ENCODE measurements at places on chromosomes 11 and 22.
A peak's percentile ranks its signal among the peaks of the same experiment; 100 is the strongest.

GRCh38 chr11:74278721-74279161 is 32.7 kb downstream of the P4HA3 start:
- DNase-seq: no peak

DNA sequence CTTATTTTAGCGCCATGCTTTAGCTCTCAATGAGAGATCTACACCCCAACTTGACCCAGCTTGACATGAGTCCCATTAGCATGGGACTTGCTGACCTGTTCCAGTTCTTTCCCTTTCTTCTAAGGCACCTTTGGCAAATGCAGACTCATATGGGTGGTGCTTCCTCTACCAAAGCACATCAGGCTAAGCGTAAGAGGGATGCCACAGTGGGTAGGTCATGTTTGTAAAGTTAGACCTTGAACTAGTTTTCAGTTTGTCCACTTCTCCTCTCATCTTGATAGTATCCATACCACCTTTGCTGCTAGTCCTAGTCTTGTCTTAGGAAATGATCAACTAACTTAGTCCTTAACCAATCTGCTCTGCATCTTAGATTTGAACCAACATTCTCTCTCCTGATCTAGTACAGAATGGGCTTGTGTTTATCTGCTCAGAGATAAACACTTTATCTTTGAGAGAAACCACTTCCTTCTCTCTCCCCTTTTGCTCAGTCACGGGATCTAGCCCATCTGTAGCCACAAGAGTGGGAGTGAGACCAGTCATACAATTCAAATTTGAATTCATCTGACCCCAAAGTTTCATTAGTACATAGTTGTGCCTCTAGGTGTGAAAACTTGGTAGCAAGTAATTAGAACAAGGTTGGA is 72.1 kb upstream of the CD44 start:
- peak; percentile 25 for DNase-seq

- no peak for DNase-seq
Measured at GRCh38 chr22:36577019-36577418, 48.1 kb upstream of the EIF3D start.

GRCh38 chr11:64814712-64815187 is 4.4 kb upstream of the MEN1 start:
- DNase-seq: no peak

- DNase-seq: no peak
Measured at GRCh38 chr11:68998390-68998911, 14.6 kb downstream of the MRGPRF start.

- DNase-seq: no peak
Measured at GRCh38 chr11:61532134-61533038, 23.8 kb downstream of the LRRC10B start.

- no peak for DNase-seq
Measured at GRCh38 chr22:27241430-27242321, 559.9 kb downstream of the MN1 start.

GRCh38 chr22:45578524-45579147 is 76.0 kb downstream of the FBLN1 start:
- no peak for DNase-seq

- no peak for DNase-seq
Measured at GRCh38 chr11:66834943-66835342, 8.3 kb upstream of the RCE1 start.

- DNase-seq: no peak
Measured at GRCh38 chr22:34960005-34960404, 106.0 kb upstream of the ISX start.

- DNase-seq: no peak
Measured at GRCh38 chr22:42871146-42872050, 14.3 kb upstream of the ARFGAP3 start.

GRCh38 chr11:11356842-11357241 is 3.8 kb upstream of the CSNK2A3 start:
- no peak for DNase-seq

Data from activated T-helper 1 cell treated with anti-CD3 and anti-CD28 coated beads, Interleukin-12 subunit alpha, Interleukin-12 subunit beta, Interleukin-2, Interleukin-4 antibody, amounts not matched to agents 30 ng/mL and 10 ng/mL and 1 ng/mL, durations not matched to agents 14 hours and 24 hours and 36 hours (primary cell).